ENCODE measurements at places on chromosomes 2 and 18.

- no peak for DNase-seq
These were observed 165.0 kb downstream of the ZEB2 start for GRCh38 chr2:144354953-144355352.

DNA sequence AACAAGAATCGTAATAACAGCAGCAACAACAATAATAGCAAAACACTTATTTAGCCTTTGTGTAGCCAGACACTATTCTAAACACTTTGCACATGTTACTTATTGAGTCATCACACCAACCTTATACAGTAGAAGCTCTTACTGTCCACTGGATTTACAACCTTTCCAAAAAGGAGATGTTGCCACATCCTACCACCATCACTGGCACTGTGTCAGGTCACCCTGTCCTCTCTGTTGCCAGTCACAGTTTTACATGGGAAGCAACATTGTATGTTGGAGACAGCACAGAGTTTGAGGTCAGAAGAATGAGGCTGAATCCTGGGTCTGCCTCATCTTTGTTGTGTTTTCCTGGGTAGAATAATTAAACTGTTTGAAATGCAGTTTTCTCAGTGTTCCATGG, 201.4 kb upstream of the EPAS1 start:
- DNase-seq: no peak

DNA sequence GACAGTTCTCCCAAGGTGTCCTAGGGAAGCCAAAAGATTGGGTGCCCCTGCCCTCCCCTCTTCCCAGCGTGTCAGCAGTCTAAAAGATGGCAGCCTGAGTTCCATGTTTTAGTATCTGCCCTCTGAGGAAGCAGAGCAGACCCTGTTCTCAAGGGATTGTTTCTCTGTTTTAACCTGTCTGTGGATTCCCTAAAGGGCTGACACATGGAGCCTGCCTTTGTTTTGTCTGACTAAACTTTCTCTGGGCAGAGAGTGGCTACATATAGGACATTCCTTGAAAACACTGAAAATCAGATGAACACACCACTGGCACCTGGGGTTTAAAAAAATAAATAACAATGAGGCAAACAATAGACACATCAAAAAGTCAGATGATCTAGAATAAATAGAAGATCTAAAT, 337.6 kb downstream of the KIAA1328 start:
- DNase-seq: no peak

GRCh38 chr2:10310309-10310888, 7.7 kb downstream of the HPCAL1 start:
- DNase-seq: no peak

GRCh38 chr2:134590679-134591078, 128.1 kb downstream of the TMEM163 start:
- DNase-seq: no peak

Measured in AG09319 (cell line).